ENCODE measurements at places on chromosomes 5 and 9.

- DNase-seq, result no peak
These were observed 22.0 kb upstream of the PIK3R1 start for GRCh38 chr5:68193481-68194036.

- no peak for DNase-seq
These were observed 20.7 kb downstream of the TTC39B start for GRCh38 chr9:15286161-15286821.

DNA sequence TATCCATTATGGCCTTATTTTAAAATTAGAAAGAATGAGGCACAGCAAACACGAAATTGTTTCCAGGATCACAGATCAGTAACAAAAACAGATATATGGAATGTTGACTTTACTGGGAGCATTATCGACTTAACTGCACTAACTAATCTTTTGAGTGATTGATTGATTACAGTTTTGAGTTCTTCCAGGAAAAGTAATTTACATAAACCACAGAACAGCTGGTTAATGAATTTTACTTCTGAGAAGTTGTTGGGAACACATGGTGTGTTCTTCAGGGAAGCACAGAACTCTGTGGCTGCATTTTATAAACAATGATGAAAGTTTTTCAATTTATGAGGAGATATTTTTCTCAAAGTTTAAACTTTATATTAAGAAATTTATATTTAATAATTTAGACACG, 802.4 kb upstream of the ACO1 start:
- no peak for DNase-seq

GRCh38 chr9:38382141-38382540, 10.4 kb upstream of the ALDH1B1 start:
- no peak for DNase-seq

DNA sequence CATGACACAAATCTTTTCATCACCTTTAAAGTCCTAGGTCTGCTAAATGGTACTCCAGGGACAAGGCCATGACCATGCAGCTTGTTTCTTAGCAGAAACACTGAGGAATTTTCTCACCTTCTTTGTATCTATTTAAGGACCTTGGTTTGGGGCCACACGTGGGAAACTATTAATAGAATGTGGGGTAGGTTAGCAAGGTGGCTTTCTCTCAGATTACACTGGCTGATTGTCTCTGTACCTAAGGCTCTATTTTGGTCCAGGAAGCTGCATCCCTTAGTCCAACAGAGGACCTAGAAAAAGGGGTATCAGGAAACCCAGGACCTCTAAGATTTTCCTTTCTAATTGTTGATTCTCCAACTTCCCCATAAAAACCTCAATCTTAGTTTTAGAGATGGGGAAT, 36.3 kb upstream of the FRMD3 start:
- DNase-seq, result no peak

DNA sequence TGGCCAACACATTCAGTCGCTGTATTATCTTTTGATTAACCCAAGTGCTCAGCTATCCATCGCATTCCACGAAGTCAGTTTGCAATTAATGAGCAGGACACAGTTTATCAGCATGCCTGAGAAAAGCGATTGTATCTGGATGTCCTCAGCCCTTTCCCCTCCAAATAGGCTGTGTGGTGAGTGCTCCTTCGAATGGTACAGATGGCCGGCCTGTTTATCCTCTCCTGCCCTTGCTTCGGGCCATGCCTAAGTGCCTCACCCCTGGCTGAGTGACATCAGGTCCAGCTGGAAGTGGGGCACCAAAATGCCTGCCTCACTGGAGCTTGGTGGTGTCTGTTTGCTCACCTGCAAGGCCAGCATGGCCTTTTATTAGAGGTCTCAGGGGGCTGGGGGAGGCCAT, 317.3 kb downstream of the GADD45G start:
- no peak for DNase-seq

DNA sequence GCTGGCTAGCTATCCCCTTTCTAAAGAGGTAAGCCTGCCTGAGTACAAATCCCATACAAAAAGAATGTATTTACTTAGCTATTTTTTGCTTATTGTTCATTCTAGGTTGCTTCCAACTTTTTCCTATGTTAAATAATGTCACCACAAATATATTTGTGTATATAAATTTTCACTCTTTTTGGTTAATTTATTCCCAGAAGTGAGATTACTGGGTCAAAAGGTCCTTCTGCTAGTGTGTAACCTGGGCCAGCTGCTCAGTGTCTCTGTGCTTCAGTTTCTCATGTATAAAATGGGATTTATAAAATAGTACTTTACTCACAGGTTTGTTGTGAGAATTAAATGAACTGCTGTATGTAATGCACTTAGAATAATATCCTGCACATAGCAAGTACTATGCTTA, 23.9 kb upstream of the DMRT2 start:
- DNase-seq, result no peak

DNA sequence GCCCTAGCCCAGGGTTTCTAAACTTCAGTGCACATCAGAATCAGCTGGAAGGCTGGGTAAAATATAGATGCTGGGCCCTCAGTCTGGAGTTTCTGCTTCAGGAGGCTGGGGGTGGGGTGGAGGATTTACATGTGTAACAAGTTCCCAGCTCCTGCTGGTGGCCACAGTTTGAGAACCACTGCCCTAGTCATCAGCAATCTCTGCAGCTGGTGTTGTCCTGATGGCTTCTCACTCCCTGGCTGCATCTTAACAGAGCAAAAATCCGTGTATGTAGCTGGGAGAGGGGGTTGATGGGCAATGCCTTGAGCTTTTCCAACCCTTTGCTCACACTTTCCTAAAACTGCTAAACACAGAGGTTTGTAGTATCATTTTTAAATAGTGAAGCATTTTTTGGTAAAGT, 186.0 kb upstream of the KLF9 start:
- DNase-seq, result no peak

DNA sequence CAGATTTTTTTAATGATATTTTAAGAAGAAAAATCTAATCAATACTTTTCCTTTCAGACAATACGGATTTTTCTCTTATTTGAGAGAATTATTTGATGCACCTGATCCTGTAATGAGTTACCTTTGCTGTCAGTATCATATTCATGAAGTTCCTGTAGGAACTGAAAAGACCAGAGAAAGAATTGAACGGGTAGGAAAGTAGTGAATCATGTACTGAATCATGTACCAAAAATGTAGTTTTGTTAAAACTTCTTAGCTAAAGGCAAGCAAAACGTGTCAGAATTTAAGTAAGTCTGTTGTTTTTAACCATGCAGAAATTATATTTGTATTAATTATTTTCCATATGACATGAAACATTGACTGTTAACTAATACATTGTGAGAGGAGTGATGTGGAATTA, 56.6 kb downstream of the SMC5 start:
- no peak for DNase-seq

DNA sequence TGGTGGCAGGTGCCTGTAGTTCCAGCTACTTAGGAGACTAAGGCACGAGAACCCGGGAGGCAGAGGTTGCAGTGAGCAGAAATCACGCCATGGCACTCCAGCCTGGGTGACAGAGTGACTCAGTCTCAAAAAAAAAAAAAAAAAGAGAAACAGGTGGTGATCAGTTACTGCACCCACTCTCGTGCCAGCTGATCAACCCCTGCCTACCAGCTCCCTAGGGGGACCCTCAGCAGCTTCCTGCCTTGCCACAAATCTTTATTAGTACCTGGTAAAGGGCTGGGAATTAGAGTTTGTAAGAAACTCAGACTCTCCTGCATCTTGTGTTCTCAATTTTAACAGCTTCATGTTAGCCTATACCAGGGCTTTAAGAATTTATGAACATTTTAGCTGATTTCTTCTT, 914.9 kb downstream of the EFNA5 start:
- DNase-seq, result no peak

- no peak for DNase-seq
These were observed 25.1 kb downstream of the GDNF start for GRCh38 chr5:37814699-37815098.

DNA sequence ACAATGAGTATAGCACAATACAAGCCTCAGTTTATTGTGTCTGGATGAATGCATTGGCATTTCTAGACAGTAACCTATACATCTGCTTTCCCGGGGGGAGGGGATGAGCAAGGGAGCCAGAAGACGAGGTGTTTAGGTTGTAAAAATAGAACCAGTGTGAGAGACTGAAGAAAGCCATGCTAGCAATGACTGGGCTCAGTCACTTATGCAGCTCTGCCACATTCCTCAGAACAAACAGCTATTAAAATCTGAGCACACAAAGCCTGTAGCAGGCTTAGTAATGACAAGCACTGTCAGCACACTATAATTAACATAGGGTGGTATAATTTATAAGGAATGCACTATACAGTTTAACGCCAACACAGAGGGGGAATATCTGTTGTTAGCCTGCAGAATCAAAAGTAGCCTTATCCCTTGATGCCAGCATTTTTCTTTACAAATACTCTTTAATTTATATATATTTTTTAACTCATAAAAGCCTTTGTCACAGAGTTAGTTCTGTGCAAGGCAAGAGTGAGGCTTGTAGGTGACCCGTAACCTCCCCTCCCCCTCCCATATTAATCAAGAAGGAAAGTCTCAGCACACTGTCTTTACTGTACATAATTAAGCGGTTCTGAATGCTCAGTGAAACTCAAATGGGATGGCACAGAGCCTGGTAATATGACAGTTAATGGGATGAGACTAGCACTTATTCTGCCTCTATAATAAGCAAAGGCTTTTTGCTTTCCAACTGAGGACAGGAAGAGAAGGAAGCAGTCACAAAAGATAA, 295.4 kb downstream of the CSNK1G3 start:
- no peak for DNase-seq
